Esophagus muscularis mucosa (tissue), 4 donors: ENCODE measurements at places on chromosomes 7 and 10. TPM values are rescaled to one million over a fixed set of nuclear protein-coding genes. Genes with fewer than 3 reads are reported as not detected.
A peak's percentile ranks its signal among the peaks of the same experiment; 100 is the strongest.

The SLC26A4 gene
- total RNA-seq, result 0.17 TPM

The GHRHR gene
- total RNA-seq, result not detected

The DNAJC12 gene
- total RNA-seq, result 4.1 TPM

The NODAL gene
- not detected for total RNA-seq

The RNF148 gene
- 0.58 TPM for total RNA-seq

The PLCE1 gene
- 17.7 TPM for total RNA-seq

The TMEM140 gene
- 13.0 TPM for total RNA-seq

The PRKCQ gene
- 5.6 TPM for total RNA-seq

The CELF2 gene
- total RNA-seq, result 81.8 TPM

The TAS2R41 gene
- not detected for total RNA-seq

The EGFR gene
- 97.6 TPM for total RNA-seq

- DNase-seq, result peak; percentile 45
Observed at GRCh38 chr10:14605231-14605925, 169.3 kb downstream of the FAM107B start.

DNA sequence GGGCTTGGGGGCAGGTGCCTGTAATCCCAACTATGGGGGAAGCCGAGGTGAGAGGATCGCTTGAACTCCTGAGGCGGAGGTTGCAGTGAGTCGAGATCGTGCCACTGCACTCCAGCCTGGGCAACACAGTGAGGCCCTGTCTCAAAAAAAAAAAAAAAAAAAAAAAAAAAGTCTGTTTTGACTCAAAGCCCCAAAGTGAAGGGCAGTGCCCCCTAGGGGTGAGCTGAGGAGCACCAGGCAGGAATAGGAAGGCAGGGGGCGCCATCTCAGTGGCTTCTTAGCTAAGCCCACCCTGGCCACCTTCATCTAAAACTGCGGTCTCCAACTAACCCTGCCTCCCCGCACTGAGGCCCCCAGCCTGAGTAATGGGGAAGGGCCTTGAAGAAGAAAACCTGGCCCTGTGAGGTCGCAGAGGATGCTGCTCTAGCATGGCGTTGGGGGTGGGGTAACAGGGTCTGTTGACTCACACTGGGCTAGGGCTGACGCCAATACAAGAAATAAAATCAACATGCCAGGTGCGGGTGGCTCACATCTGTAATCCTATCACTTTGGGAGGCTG is 9.8 kb downstream of the PODXL start:
- no peak for DNase-seq

GRCh38 chr7:116317907-116318306 is 107.6 kb downstream of the TES start:
- DNase-seq, result no peak

DNA sequence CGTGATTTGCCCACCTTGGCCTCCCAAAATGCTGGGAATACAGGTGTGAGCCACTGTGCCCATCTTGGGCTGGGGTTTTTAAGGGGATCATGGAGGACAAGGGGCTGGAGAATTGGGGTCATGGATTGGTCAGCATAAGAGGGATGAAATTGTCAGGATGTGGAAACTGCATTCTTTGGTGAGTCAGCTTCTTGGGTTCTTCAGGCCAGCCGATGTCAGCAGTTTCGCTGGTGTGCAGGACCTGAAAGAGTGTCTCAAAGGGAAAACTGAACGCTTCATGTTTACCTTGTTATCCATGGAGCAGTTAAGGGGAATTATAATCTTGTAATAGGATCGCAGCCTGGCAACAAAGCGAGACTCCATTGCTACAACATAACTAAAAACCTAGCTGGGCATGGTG is 13.0 kb downstream of the GALNT17 start:
- no peak for DNase-seq

- no peak for DNase-seq
Observed at GRCh38 chr10:62268027-62268398, 631 bp downstream of the RTKN2 start.

DNA sequence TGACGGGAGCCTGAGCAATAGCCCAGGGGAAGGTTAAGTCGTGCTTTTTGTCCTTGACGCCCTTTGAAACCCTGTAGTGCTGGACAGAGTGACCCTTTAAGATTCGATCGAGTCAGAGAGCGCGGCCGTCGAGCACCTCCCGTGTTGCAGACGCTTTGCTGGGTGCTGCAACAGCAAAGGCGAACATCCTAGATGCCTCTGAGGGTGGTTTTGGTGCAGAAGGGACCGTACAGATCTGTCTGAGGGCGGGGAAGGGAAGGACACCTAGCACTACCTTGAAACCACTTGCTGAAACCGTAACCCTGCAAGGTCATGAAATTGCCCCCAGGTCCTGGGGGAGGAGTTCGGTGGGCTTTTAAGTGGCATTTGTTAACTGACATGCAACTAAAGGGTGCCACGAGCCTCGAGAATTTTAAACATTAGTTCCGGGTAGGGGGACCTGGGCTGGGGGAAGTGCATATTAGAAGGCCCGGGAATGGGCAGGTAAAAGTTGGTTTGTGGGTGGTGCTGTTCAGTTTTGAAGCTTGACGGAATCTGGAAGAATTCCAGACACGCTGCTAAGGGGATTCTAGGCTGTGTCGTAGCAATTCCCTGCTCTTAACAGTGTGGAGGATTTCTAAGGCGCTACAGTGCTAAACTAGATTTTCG is 786 bp downstream of the ATP5F1C start:
- DNase-seq, result no peak

DNA sequence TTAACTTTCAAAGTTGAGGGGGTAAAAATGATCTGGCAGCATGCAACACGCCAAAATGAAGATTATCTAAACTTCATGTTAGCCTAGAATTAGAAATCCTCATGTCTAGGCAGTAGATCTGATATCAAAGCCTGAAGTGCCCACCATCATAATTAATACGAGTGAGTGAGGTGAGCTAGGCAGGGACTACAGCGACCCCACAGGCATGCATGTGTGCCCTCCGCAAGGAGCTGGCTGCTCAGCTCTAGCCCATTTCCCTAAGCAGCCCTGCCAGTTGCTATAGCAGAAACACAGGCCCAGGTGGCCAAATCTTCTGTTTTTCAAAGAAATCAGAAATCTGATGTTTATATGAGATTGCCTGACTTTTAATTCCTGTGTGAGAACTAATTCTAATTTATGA is 93.1 kb upstream of the IFRD1 start:
- no peak for DNase-seq

- no peak for DNase-seq
Observed at GRCh38 chr10:114767986-114768821, 53.4 kb upstream of the FHIP2A start.

- DNase-seq, result no peak
Observed at GRCh38 chr10:119120413-119120867, 16.5 kb downstream of the DENND10 start.

- DNase-seq, result no peak
Observed at GRCh38 chr10:77554996-77555397, 82.6 kb downstream of the KCNMA1 start.

DNA sequence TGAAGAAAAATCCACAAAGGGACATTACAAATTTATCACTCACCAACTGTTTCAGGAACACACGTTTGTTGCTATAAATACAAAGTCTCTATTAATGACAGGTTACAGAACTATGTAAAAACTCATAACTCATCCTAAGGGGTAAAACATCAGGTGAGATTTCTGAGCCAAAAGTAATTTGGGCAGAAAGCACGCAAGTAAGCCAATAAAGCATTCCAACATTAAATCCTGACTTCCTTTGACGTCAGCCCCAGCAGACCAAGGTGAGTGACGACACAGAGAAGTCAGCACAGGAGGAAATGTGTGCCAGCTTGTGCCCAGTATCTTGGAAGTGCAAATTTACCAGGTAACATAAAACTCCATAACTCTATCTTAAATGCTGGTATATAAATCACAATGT is 45.7 kb downstream of the IMMP2L start:
- DNase-seq, result no peak

GRCh38 chr7:157244516-157245294 is 92.1 kb upstream of the DNAJB6 start:
- no peak for DNase-seq

DNA sequence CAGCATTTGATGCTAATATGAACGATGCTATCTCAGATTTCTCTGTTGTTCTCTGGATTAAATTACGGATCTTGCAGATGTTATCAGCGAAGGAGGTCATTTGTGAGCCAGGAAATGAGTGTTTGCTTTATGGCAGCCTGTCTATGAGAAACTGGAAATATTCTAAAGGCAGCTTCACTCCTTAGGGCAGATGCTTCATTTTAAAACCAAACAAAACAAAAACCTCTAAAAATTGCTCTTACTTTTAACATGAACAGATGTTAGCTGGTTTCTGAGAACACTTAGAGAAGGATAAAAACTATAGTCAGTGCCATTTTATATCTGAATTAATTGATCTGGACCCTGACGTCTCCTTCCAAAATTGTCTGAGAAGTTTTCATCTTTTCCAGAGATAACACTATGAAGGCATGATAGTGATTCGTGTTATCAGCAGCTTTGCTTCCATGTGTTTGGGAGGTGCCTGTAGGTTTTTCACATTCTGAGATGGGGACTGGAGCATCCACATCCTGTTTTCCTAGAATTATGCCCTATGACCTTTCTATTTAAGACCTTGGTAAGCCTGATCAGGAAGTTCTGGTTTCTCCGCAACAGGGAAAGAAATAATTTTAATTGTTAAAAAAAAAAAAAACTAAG is 53.1 kb downstream of the CPED1 start:
- DNase-seq, result no peak

DNA sequence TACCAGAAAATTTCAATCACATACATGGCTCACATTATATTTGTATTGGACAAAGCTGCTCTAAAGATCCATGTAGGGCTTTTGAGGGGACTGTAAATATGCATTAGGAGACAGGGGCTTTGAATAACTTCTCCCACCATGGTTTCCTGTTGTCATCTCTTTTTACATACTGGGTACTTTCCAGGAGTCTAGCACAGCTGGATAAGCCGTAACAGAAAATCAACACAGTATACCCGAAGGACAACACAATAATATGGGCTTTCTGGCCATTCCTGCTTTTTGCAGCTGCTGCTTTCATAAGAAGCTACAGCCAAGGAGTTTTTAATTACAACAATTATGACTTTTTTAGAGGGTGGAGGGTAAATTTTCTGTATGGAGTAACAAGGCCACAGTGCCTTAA is 63.4 kb upstream of the SRPK2 start:
- DNase-seq, result no peak

DNA sequence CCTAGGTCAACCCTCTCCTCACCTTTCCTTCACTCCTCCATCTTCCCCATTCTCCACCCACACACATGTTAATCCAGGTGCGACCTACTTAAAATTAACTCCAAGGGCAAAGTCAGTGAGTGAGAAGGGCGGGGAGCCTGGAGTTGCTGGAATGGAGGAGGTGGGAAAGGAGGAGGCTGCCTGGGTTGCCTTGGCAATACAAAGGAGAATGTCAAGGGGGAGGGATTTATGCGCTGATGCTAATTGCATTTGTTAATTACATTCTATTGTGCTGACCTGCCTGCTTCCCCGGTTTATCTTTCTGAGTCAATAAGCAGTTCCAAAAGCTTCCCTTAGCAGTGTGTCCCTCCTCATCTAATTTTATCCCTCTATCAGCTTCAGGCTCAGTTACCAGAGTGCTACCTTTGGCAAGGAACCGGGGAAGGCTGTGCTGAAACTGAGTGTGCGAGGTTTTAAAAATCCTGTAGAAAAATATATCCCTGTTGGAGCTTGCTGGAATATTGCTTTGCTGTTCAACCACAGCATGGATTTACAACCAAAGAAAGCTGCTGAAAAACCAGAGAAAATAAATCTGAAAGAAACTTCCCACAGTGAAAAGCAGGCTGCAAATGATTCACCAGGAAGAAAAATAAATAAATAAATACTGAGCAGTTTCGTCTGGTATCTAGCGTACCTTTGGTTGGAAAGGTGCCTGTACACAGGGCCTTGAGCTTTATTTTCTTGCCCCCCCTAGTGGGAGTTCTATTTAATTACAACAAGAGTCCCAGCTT is 113.2 kb upstream of the DGKB start:
- DNase-seq, result no peak

GRCh38 chr10:112546474-112546873 is 99.5 kb downstream of the VTI1A start:
- DNase-seq, result no peak

DNA sequence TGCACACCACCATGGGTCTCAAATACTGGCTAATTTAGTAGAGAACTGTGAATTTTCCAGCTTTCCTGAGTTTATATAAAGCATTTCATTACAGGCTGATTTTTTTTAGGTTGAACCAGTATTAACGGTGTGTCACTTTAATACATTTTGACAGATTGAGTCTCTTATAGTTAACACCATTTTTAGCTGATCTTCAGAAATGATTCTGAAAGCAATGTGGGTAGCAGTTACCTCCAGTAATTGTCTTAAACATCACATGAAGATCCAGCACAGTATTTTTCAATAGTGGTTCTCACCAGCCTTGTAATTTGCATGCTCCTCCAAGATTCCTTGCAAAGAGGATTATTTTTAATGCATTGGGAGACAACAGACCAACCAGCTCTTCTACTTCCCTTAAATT is 693.6 kb downstream of the PHTF2 start:
- DNase-seq, result no peak

DNA sequence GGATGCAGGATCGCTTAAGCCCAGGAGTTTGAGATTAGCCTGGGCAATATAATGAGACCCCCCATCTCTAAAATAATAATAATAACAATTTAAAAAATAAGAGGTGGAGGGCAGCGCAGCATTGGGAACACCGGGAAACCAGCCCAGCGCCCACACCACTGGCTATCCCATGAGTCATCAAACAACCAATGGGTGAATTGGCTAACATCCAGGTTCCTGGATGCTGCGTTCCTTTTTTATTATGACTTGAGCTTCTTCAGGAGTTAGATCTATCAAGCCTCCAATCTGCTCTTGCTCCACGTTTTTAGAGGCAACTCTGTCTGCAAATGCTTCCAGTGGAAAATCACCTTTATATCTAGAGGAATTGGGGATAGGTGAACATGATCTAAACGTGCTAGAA is 10.0 kb upstream of the LRRC4 start:
- DNase-seq, result no peak

- DNase-seq, result peak; percentile 74
Observed at GRCh38 chr10:26457088-26457487, 18.9 kb downstream of the APBB1IP start.

DNA sequence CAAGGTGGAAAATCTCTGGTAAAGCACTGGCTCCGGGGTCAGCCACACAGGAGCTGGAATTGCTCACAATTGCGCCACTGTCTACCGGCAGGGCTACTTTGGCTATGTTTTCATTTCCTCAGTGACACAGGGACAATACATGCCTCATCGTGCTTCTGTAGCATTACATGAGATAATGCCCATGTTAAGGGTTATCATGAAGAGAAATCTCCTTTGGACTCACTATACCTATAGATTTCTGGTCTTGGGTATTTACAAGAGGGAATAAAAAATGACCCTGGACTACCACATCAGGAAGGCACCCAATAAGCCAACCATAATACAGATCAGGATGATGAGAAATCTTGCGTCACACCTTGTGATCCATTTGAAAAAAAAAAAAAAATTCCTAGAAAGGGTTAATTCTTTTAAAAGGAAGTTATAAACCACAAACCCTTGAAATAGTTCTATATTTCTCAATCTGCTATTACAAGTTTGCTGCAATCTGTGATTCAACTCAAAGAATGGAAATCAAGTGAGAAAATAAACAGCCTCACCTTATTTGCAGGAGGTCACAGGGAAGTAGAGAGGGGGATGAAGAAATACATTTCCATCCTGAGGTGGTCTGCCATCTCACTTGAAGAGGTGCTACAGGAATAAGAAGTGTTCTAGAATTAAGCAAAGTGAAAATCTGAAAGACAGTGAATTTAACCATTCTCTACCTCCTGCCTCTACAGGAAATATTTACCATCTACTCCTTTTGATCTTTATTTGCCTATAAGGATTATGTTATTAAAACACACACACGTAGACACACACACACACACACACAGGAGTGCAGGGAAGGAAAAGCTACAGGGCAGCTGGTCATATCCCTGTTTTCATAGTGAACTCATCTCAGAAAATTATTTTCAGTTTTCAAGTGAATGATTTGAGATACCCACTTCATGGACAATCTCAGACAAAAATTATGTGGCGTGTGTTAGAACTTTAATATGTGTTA is 231.3 kb upstream of the CELF2 start:
- DNase-seq, result no peak
